ENCODE measurements at places on chromosomes 7 and 10.

DNA sequence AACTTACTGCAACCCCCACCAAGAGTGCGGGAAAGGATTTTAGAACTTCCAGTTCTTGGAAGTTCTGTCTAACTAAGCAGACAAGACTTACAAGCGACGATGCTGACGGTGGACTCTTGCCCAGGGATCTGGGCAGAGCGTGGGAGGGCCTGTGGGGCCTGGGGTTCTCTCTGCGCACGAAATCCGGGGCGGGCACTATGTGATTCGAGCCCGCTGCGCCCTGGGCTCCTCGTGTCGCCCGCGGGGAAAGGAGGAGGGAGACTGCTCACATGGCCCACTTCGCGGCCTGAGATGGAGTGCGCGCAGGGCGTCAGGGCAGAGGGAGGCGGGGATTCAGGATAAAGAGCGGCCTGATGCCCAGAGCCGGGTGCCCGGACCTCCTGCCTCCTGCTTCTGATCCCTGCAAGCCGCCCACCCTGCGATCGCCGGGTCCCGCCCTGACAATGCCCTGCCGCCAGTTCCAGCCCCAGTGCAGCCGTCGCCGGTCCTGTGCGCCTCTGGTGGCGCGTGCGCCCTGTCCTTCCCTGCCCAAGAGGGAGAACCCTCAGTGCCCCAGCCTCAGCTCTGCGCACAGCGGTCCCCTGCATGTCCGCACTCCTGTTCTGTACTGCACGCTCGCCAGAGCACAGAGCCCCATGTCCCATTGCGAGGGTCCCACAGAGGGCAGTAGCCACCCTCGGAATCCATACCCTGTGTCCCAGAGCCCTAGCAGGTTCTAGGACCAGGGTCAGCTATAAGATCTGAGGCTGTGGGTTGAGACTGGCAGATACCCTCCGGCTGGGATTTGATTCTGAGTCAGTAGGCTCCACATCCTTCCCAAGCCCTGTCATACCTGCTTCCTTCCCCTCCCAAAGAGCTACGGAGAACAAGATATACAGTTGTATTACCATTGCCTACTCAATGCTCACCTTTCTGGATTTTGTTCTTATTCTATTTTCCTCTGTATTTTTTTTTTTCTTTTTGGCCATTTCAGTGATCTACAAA lies 99.4 kb upstream of the TMEM106B start:
- DNase-seq = peak; percentile 12

DNA sequence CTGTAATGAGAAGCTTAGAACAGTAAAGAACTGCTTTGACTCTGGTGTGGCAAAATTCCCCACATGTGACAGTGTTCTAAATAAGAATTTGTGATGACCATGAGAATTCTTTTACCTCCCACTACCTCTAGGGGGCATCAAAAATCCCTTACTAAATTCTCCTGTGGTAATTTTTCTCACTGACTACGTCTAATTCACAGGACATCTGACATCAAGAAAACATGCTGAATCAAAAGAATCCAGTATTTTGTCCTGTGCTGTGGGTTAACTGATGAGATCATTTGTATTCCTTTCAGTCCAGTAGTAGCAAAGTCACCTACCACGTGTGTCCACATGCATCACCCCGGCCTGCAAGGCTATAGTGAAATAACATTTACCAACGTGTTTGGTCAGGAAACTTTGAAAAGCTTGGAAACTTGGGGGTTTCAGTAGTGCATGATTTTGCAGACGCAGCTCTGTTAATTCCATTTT lies 103.8 kb downstream of the ATE1 start:
- peak; percentile 9 for DNase-seq

GRCh38 chr7:139673230-139673629 lies 104.6 kb downstream of the HIPK2 start:
- DNase-seq = no peak

DNA sequence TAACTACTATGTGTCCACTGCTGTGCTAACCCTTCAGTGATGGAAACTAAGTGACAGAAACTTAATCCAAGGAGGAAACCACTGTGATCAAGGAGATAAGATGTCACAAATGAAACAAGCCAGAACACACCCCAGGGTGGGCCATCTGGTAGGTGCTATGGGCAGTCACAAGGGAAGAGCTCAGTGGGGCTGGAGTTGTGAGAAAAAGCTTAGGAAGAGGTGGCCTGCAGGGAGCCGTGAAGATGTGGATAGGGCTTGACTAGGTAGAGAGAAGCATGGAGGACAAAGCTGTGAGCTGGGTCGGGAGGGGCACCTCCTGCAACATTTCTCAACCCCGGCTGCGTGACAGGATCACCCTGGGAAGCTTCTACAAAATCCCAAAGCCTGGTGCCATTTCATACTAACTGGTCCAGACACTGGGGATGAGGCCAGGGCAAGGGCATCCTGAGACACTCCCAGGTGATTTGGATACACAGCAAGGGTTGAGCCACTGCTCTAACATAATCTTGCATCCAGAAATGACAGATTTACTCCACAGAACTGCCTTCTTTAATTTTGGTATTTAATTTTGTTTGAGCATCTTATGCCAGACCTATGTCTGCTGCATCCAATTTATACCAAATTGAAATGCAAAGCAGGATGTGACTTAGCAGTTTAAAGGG lies 69.3 kb downstream of the OSBPL3 start:
- DNase-seq = no peak

DNA sequence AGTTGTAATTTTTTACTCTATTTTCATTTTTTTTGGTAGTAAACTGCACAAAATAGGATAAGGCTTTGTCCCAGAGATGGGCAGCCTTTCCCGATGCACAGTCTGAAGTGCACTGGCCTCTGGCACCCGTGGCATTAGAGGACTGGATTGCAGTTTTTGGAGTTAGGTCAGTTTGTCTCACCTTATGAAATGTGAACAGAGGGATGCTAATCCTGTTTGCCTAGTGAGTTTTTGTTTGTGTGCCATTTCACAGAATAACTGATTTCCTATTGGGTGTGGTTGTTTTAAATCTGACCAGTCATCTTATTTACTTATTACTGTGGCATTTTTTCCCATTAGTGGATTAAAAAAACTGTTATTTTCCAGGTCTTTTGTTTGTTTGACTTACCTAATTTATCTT lies 109.5 kb upstream of the GATA3 start:
- DNase-seq = no peak

DNA sequence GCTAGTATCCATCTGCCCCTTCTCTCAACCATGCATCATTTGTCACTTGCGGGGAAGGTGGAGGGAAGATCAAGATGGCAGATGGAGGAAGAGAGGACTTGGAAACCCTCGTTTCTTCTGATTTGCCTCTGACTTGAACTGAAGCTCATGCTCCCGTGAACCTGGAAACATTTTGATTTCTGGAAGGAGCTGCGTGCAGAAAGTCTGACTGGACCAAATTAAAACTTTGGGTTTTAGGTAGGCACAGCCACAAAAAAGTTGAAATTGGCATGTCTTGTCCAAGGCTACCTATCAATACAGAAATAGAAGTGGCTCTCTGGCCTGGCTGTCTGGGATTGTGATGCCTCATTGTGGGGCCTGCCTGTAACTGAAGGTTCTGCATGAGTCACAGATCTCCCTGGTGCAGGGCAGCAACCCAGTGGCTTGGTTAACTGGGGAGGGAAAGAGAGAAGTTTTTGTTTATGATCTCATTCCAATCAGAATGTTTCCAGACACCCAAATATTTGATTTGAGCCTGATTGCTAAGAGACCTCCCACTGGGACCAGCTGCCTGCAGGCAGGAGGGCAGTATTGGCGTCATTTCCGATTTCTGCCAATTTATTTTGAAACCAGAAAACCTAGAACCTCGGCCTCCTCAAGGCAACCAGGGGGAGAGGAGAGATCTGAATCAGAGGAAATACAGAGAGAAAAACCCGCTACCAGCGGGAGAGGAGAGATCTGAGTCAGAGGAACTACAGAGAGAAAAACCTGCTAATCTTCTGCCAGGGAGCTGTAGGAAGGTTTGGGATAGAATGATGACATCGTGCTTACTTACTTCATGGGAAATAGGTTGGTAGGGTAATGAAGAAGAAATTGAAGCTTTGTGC lies 363.6 kb downstream of the ANKRD30A start:
- no peak for DNase-seq

DNA sequence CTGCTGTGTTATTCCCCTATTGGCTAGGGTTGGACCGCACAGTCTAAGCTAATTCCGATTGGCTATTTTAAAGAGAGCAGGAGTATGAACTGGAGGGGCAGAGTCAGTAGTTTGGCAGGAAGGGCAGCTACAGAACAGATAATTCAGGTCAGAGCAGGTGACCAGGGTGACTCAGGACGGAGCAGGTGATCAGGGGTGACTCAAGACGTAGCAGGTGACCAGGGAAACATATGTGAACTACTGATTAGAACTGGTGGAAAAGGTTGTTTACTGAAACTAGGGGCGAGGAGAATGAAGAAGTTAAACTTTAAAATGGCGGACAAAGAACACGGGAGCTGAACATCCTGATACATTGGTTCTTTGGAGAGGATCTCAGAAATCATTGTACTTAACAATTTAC lies 102.3 kb downstream of the CCDC7 start:
- no peak for DNase-seq

- no peak for DNase-seq
These were observed 709.4 kb downstream of the AUTS2 start for GRCh38 chr7:70307544-70308106.
